Stimulated activated CD4-positive, alpha-beta T cell treated with anti-CD3 and anti-CD28 coated beads, Interleukin-12 subunit alpha, Interleukin-12 subunit beta, amount 100 ng/mL, for 24 hours (primary cell): ENCODE measurements at places on chromosomes 12 and 14.

DNA sequence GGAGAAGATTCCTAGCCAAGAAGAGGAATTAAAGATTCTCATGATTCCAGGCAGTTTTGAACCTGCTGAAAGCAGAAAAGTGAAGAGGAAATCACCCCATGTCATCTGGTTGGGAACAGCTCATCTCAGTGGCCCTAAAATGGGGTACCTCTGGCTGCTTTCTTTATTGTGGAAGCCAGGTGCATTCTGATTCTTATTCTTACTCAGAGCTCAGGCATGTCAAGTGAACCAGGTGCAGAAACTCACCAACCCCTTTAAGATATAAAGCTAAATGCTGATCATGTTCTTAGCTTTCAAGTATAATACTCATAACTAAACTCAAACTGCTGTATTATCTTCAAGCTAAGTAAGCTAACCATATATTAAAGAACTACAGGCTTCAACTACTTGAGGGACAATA is 253.9 kb upstream of the ARID2 start:
- no peak for DNase-seq

DNA sequence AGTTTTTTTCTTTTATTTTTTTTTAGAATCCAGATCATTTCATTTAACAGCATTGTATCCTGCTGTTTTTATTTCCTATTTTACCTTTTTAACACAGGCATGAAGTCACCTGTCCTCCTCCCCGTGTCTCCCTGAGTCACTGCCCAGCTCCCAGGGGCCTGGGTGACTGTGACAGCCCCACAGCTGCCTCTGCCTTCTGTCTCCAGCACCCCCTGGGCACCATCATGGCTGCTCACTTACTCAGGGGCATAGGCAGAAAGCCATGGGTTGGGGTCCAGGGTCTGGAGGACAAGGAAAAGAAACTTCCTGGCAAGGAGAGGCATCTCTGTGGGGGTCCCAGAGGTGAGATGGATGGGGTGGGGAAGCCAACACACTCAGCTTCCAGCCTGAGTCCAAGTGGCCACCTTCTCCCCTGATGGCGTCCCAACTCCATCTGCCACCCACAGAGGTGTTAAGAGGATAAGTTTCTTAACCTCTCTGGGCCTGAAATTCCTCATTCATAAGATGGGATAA is 25.3 kb downstream of the TMEM63C start:
- DNase-seq: no peak

DNA sequence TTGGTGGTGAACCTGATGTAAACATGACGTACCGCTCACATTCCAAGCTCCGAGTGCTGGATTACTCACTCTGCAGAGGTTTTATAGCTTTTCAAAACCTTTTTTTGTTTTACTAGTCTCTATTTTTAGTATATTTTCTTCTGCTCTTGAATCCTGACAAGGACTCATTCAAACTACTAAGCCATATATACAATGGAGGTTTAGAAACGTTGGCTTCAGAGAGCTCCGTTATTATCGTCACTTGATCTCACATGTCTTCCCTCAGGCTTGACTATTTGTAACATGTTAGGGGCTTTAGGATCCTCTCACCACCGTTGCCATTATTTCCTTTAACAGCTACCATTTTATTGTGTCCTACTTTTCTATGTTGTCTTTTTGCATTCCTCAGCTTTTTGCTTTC is 1321.5 kb upstream of the FLRT2 start:
- no peak for DNase-seq

GRCh38 chr12:89695100-89695499 is 13.5 kb downstream of the ATP2B1 start:
- DNase-seq: no peak
